Chondrocyte (in vitro differentiated cells): ENCODE measurements at places on chromosomes 12 and 14.

- DNase-seq = no peak
Measured at GRCh38 chr12:70581208-70581607, 56.0 kb downstream of the PTPRB start.

DNA sequence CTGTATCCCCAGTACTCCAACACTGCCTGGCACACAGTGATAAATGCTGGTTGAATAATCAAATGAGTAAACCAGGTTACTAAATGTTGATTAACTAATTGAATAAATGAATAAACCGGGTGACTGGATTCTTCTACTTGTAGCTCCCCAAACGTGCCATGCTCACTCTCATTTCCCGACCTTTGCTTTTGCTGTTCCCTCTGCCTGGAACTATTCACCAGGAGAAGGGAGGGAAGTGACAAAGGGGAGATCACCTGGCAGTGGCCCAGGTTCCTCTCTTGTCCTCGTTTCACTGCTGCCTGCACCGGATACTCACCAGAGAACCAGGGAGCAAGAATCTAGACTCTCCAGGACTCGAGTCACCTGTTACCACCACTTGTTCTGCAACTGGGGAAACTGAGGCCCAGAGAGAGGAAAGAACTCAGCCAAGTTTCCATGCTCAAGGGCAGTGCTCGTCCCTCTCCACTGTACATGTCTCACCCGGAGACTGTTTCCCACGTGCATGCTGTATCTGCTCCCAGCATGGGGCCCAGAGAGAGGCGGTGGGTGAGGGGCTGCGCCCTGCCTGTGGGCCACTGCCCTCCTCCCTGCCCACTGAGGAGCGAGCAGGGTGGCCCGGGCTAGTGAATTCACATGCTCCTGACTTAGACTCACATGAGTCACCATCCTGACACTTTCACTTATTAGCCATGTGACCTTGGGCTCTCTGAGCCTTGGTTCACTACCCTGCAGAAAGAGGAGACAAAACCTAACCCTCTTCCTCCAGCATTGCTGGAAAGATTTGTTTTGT is 17.7 kb upstream of the POP5 start:
- no peak for DNase-seq

- no peak for DNase-seq
Measured at GRCh38 chr12:45458238-45458637, 242.3 kb downstream of the ANO6 start.

DNA sequence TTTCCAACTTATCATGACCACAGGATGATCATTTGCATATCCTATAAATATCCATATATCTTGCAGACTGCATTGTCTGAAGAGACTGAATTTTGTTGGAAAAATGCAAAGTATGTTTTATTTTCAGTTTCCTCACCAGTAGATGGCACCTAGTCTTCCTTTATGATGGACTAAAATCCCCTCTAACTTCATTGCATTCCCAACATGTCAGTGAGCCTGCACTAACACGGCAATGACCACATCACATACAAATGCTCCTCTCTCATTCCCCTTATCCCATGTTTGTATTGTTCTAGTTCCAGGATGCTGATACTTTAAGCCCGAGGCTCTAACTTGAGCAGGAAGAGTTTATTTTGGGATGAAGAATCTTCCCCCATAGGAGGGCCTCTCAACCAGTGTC is 24.7 kb upstream of the MYBPC1 start:
- no peak for DNase-seq

DNA sequence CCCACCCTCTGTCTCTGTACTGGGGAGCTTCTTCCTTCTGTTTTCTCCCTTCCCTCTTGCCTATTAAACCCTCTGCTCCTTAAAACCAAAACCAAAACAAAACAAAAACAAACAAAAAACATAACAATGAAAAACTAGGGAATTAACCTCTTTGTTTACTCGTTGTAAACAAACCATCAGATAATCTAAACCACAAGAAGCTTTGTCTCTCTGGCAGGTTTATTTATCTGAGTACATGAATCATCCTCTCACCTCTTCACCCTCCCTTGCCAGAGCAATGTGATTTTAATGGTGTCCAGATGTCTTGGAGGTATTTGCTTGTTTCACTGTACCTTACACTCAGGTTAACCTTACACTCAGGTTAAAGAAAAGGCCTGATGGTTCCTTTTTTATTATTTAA is 66.1 kb downstream of the DYRK2 start:
- no peak for DNase-seq

GRCh38 chr14:75542588-75543091 is 20.4 kb downstream of the BATF start:
- no peak for DNase-seq

- DNase-seq = no peak
Measured at GRCh38 chr14:35689000-35689460, 120.1 kb downstream of the RALGAPA1 start.

GRCh38 chr14:80428671-80429070 is 217.4 kb upstream of the DIO2 start:
- DNase-seq = no peak

DNA sequence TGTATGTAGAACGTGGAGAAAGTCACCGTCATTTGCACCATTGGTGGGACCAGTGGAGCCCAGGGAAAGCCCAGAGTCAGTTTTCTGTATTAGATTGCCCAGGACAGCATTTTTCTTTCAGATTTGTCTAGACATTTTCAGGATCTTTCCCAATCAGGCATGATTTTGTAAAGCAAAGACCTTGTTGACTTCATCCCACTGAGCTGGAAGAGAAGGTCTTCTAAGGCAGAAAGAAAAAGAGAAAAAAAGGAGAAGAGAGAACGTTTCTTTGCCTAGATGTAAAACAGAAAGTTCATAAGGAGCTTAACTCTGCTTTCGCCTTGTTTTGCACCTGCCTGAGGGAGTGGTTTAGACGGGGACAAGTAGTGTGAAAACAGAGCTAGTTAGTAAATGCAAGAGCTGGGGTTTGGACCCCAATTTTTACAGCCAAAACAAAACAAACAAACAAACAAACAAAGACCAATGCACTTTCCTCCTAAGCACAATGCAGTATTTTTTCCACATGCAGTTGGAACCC is 273.1 kb downstream of the ZFP36L1 start:
- no peak for DNase-seq

GRCh38 chr12:124698998-124699305 is 131.5 kb upstream of the NCOR2 start:
- DNase-seq = no peak

DNA sequence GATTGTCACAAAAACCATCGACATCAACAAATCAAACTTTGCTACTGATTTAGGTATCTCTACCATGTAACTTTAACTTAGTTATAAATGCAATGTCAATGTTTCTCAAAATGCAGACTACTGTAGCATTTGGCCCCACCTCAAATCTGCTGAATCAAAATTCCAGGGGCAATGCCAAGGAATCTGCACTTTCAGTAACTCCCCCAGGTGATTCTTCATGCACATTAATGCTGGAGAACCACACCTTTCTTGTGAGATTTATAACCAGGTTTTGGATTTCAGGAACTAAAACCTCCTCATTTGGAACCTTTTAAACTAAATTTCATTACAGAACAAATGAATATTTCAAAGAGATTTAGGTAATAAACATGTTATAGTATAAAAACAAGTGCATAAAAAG is 4.9 kb downstream of the ATP2B1 start:
- no peak for DNase-seq

- DNase-seq = no peak
Measured at GRCh38 chr14:75395862-75396261, 32.0 kb upstream of the JDP2 start.

- no peak for DNase-seq
Measured at GRCh38 chr12:119255314-119255713, 76.6 kb downstream of the HSPB8 start.

DNA sequence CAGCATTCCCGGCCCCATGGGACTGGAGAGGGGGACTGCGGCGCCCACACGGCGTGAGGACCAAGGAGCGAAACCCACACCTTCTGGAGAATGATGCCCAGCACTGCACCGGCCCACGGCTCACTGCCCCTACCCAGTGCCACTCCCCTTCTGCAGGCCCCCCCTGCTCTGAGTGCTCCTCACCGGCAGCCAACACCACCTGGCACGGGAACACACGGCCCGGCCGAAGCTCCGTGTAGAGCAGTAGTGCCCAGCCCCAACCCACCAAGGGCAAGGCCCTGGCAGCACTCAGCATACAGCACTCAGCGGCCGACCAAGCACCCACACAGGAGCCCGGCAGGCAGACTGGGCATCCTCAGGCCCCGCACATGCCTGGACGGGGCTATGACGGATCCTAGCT is 13.4 kb downstream of the BTBD6 start:
- no peak for DNase-seq

GRCh38 chr12:69243099-69244084 is 4.0 kb downstream of the CPSF6 start:
- no peak for DNase-seq

- no peak for DNase-seq
Measured at GRCh38 chr14:55832122-55832911, 252.3 kb downstream of the KTN1 start.

GRCh38 chr14:101711041-101711856 is 50.3 kb upstream of the PPP2R5C start:
- DNase-seq = no peak

GRCh38 chr14:23513818-23514643 is 37.5 kb downstream of the ZFHX2 start:
- DNase-seq = no peak

DNA sequence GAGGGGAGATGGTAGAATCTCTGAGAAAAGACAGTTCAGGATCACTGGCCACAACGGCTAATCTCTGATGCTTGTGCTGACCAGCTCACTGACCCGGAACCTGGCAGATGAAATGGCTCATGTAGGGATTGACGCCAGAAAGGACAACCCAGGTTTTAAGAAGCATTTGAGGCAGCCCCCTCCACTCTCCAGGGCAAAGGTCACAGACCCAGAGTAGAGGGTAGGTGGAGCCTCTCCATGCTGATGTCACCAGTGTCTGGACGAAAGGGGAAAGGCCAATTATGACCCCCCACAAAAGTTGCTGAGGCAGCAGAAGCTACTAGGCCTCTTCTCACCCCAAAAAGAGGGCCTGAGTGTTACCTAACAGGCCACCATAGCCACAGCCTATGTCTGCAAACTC is 1.2 kb downstream of the METTL1 start:
- DNase-seq = no peak

GRCh38 chr14:66322564-66322963 is 163.6 kb upstream of the CCDC196 start:
- DNase-seq = no peak

GRCh38 chr12:103442822-103443221 is 52.9 kb downstream of the C12orf42 start:
- no peak for DNase-seq

DNA sequence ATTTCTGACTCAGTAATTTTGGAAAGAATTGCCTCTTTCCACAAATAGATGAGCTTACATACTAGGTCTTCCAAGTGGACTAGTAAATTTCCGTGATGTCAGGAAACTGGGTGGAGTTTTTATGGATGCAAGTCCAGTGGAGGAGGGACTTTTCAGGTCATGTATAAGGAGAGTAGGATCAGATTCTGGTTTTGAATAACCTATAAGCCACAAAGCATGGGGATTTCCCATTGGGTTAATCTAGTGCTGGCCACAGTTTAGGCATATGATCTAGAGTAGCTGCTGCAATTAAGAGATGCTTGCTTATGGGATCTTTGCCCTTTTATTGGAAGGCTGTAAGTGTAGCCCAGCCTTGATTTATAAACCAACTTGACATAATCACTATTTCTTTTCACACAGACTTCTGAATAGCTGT is 33.8 kb downstream of the STK38L start:
- no peak for DNase-seq

DNA sequence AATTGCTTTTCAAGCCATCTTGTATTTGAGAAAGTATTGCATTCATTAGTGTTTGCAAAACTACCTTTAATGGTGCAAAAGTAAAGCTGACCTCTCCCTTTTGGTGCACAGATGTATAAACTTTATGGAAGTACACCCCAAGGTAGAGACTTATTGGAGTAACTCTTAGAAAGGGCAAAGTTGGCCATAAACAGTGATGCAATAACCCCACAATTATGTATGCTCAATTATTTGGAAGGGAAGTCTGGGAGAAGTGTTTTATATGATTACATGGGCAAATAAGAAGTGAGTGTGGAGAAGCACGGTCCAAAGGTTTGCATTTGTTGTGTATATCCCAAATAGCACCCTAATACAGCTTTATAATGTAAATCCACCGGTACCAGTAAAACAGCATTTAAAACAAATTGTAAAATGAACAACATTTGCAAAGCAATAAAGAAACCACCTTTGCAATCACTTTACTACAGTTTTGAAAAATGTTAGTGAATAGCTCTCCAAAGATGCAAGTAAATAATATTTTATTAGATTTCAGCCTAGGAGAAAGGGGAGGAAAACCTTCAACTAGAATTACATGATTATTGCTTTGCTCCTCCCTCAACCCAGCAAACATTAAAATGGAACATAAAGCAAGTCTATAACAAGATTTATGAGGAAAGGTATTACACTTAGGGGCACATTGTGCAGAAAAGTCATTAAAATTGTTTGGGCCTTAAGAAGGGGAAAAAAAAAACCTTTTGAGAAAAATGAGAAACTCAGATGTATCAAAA is 70.5 kb downstream of the HMGA2 start:
- no peak for DNase-seq

- DNase-seq = no peak
Measured at GRCh38 chr14:21036751-21037150, 2.1 kb upstream of the RNASE13 start.

DNA sequence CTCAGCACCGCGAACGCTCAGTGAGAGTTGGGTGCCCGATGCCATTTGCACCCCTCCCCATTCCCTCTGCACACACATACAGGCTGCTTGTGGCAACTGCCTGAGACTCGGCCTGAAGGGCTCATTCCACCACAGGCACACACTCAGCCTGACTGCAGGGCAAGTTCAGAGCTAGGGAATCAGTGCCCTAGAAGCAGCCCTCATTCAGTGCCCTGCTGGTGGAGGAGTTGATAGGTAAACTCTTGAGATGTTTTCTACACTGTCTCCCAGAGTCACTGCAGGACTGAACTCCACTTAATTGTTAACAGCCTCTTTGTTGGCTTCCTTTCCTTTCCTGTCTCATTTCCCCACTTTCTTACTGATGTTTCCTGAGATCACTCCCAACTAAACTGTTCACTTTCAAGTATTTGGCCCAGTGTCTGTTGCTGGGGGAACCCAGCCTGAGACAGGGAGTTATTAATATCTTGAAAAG is 16.9 kb downstream of the PPP1R36 start:
- DNase-seq = no peak

GRCh38 chr12:6177642-6178358 is 22.4 kb upstream of the CD9 start:
- DNase-seq = no peak

- DNase-seq = no peak
Measured at GRCh38 chr14:90296641-90297040, 35.1 kb downstream of the NRDE2 start.

- DNase-seq = no peak
Measured at GRCh38 chr12:117900561-117900960, 68.2 kb downstream of the KSR2 start.

DNA sequence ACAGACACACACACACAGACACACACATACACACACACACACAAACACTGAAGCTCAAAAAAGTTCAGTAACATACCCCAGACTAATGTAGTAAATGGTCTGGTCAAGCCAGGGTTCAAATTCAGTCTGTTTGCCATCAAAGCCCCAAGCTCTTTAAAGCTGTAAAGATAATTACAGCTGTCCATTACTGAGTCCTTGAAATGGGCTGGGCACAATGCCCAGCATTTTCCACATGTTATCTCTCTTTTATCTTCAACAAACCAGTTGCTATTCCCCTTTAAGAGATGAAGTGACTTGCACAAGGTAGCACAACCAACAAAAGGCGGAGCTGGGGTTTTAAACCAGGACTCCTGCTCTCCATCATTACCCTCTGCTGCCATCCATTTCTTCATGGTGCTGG is 7.6 kb upstream of the UNC119B start:
- no peak for DNase-seq

GRCh38 chr12:24232531-24232930 is 283.1 kb upstream of the SOX5 start:
- no peak for DNase-seq

- DNase-seq = no peak
Measured at GRCh38 chr14:53452005-53452673, 299.0 kb upstream of the DDHD1 start.
